ENCODE measurements at places on chromosomes 7 and 10.
A peak's percentile ranks its signal among the peaks of the same experiment; 100 is the strongest.

- no peak for DNase-seq
Observed at GRCh38 chr7:117859246-117859812, 13.9 kb downstream of the CTTNBP2 start.

- DNase-seq = no peak
Observed at GRCh38 chr7:33841705-33842129, 63.6 kb upstream of the BMPER start.

DNA sequence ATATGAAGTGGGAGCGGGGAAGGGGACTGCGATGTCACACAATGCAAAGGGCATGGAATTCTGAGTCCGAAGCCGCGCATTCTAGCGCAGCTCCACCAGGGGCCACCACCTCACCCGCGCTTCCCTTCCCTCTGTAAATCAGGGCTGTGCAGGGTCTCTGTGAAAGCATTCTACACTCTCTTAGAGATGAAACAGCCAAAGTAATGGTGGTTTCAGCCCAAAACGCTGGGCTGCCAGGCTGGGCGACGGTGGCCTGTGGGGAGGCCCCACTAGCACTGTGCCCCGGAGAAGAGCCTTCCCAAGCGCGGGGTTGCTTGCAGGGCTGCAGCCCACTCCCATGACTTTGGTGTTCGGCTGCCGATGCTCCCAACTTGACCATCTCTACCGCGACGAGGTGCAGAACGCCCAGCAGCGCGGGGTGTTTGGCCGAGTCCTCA lies 11.4 kb downstream of the ATG9B start:
- peak; percentile 85 for DNase-seq

DNA sequence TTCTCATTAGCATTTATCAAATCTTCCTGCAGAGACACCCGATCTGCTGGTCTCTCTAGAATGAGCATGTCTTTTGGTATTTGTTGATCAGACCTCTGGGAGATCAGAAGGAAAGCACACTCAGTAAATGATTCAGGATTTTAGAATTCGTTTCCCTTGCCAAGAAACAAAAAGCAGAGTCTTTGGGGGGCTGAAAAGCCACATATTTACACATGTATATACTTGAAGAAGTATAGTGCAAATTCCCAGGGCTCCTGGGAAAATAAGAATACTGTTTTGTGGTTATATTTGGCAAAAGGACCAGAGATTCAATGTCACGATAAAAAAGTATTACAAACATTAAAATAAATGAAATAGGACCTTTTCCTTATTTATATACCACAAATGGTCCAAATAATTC lies 100.2 kb downstream of the AGMO start:
- no peak for DNase-seq

GRCh38 chr10:44427479-44427878 lies 42.6 kb upstream of the CXCL12 start:
- no peak for DNase-seq

DNA sequence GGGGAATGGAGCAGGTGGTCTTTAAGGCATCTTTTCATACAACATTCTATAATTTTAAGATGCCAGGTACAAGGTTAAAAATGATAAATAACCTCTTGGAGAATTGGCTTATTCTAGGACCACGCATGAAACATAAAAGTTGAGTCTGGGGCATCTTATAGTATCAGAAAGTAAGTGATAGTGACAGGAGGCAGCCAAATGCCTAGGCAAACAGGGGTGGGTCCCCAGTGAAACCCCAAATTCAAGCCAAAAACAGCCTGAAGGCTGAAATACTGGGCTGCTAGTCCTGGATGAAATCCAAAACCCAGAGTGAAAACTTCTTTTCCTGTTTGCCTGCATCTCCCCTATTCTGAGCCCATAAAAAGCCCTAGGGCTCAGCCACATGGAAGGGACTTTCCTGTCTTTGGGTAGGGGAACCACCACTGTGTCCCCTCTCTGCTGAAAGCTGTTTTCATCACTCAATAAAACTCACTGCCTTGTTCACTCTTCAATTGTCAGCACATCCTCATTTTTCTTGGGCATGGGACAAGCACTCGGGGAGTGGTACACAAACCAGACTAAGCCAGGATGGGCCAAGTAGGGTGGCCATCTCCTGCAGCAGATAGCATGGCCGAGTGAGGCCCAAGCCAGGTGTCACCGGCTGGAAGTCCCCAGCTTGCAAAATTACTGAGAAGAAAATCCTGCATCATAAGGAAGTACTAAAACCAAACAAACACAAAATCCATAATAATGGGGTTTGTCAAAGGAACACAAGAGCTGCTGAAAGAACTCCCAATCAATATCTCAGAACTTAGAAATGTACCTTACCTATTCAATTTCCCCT lies 241.6 kb upstream of the GALNT17 start:
- no peak for DNase-seq

DNA sequence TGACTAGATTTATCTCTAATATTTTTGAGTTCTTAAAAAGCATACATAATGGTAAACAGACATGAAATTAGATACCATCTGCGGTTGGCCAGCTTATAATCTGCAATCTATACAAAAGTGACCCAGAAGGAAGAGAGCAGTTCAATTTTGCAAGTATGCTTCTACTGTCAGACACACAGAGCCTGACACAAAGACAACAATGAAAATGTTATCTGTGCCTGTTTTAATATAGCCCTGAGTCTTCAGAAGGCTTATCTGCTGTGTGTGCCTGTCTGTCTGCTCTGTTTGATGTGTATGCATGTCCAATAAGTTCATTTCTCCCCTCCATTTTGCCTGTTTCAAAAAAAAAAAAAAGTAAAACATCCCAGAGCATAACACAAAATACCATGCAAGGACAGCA lies 73.3 kb upstream of the FHIP2A start:
- no peak for DNase-seq

GRCh38 chr7:64839910-64840309 lies 45.7 kb downstream of the ZNF138 start:
- DNase-seq = no peak

DNA sequence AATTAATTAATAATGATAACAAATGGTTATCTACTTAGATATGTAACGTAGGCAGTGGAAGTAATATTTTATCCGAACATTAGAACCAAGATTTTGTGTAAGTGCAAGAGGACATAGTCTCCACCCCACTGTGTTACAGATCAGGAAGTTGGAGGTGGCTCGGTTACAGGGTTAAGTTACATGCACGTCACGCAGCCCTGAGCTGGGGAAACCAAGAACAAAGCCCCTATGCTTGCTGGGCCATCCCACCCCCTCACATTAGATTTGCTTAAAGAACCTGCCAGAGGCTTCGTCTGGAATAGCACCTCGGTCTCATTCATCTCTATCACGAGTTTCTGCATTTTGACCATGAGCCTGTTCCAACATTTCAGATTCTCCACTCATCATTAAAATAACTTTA lies 214.1 kb downstream of the ADARB2 start:
- no peak for DNase-seq

- no peak for DNase-seq
Observed at GRCh38 chr10:3220853-3221252, 48.3 kb upstream of the PITRM1 start.

- no peak for DNase-seq
Observed at GRCh38 chr7:47104206-47104549, 477.7 kb downstream of the TNS3 start.

- no peak for DNase-seq
Observed at GRCh38 chr10:104678658-104679057, 37.6 kb downstream of the SORCS3 start.

- DNase-seq = no peak
Observed at GRCh38 chr7:88256906-88257305, 37.1 kb upstream of the SRI start.

DNA sequence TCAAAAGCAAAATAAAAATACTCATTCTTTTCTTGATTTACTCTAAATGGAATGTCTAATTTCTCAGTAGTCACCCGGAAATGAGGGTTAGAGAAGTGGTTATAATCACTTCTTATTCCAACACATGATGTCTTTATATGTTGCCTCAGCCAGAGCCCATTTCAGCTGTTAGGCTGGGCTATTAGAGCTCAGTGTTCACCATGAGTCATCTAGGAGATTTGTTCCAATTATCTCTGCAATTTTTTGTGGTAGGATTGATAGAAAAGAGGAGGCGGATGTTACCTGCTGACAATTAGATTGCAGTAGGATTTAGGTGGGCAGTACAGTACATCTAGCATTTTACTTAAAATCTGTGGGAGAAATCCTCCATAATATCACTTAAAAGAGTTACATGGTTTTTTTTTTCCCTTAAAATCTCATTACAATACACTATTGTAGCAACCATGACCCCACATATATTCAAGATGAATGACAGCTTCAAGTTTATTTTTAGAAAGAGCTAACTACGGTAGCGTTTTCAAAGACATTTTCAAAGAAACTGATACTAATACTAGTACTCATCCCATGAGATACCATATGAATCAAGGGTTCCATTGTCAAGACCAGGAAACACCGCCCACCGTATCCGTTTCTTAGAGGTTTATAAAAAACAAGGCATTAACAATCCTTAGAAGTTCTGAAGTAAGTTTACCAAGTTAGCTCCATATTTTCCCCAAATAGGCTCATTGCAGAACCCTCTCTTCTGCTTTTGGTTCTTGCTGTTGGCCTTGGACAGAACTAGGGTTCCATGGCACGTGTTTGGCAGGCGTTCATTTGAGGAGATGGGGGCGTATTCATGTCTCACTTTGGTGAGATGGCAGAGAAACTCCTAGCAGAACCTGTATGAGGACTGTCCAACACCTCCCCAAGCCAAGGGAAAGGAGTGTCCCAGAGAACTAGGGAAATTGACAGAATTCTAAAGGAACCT lies 10.4 kb downstream of the CPA2 start:
- DNase-seq = no peak

DNA sequence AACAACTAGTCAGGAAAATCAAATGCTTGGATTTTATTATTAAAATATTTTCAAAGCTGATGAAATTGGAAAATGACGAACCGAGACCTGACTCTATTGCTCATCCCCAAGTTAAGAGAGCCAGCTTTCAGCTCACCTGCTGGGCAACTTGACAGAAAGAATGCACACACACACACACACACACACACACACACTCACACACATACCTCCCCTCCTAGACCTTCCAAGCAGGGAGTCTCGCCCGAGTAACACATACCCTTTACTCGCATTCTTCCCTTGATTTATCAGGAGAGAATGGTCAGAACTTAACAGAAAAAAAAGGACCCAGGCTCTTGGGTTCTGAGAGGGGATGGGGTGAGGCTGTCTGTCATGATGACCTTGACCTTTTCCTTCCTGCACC lies 19.1 kb downstream of the GPRIN2 start:
- DNase-seq = no peak

DNA sequence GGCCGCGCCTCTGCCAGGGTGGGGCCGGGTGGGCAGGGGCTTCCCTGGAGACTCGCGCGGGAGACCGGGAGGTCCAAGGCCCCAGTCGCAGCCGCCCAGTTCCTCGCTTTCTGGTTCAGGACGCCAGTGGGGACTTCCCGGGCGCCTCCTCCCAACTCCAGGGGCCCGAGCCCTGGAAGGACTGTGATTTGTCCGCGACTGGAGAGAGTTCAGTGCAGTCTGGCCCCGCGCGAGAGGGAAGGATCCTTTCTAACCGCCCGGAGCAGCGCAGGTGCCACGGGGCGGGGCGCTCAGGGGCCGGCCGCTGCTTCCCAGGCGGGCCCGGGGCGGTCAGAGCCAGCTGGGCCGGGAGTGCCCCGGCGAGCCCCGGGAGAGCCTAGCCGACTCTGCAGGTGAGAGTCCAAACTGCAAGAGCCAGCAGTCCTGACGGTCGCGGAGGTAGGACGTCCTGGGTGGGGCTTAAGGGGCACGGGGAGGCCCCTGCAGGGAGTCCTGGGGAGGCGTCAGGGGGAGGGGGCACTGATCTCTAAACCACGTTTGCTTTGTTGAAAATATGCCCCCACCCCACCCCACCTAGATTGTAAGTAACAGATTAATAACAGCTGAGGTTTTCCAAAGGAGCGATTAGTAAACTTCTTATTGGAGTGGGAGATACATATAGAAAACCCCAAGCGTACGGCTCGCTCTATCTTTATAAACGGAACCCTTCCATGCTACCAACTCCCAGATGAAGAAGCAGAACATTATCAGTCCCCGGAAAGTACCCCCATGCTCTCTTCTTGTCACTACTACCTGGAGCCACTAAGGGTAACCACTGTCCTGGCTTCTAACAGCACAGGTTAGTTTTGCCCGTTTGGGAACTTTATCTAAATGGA lies 8.2 kb downstream of the NKX2-3 start:
- DNase-seq = peak; percentile 66

GRCh38 chr7:80719261-80719660 lies 80.8 kb downstream of the CD36 start:
- no peak for DNase-seq

- DNase-seq = no peak
Observed at GRCh38 chr10:65194555-65194954, 1673.4 kb downstream of the REEP3 start.

DNA sequence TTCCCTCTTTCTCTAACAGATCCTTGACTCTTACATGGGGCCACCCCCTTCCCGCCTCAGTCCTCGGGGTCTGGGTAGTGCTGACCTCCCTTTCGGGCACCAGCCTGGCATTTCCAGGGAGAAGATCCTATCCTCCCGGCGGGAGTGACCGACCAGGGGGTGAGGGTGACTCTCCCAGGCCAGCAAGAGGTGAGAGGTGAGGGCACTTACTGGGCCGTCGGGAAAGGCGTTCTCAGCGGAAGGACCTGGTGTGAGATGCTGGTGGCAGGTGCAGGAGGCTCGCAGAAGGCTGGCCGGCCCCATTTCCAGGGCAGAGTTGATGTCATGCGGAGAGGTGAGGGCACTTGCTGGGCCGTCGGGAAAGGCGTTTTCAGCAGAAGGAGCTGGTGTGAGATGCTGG lies 4.2 kb upstream of the FOXL3 start:
- no peak for DNase-seq

DNA sequence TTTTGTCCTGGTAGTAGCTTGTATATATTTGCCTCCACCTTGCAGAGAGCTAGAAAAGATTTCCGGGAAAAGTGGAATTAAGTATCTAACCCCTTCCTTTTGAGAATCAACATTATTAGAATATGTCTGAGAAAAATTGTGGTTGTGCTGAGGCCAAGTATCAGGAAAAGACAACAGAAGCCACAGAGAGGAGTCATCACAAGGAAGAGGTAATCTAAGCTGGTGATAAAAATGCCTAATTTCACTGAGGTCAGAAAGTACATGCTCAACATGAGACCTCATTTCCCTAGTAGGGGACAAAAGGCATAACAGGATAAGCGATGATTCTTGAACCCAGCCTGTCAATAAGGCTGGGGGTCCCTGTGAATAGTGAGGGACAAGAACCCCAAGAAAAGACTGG lies 97.0 kb upstream of the PDE1C start:
- DNase-seq = no peak

DNA sequence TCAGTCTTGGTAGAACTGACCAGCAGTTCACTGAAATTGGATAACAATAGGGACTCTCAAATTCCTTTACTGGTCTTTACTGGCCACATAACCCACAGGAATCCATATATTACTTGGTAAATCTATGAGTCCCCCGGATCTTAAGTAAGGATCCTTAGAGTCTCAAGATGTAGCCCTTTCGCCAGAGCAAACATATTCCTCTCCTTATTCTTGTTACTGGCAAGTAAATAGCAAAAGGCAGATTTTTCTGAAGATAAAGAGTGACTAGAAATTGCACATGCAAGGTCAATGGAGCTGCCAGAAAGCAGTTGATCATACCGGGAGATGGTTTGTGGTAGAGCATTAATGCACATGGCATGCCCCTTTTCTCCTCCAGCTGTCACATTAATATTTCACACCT lies 283.0 kb downstream of the HDAC9 start:
- no peak for DNase-seq

Data from HEK293T (cell line).